Tibial artery (tissue), 4 donors: ENCODE measurements at places on chromosomes 3 and 15.

DNA sequence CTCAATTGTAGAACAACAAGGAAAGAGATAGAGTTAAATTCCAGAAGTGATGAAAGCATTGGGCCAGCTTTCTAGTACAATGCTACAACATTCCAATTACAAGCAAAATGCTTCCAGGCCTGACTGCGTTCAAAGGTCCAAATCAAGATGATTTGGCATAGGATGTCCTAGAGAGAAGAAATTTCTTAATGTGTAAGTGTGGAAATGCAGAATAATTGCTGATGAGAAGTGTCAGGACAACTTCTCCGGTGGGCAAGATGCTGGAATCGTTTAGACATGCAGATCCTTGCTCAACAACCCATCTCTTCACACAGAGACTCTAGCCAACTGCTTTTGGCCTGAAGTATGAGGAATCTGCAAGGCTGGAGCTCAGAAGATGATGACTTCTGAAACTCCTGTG is 71.1 kb upstream of the PDZRN3 start:
- no peak for DNase-seq

GRCh38 chr15:57302640-57303257 is 73.6 kb upstream of the CGNL1 start:
- DNase-seq, result no peak

- DNase-seq, result no peak
These were observed 114.5 kb downstream of the CD47 start for GRCh38 chr3:107976202-107976800.

GRCh38 chr3:52468336-52468735 is 12.9 kb downstream of the NISCH start:
- no peak for DNase-seq

DNA sequence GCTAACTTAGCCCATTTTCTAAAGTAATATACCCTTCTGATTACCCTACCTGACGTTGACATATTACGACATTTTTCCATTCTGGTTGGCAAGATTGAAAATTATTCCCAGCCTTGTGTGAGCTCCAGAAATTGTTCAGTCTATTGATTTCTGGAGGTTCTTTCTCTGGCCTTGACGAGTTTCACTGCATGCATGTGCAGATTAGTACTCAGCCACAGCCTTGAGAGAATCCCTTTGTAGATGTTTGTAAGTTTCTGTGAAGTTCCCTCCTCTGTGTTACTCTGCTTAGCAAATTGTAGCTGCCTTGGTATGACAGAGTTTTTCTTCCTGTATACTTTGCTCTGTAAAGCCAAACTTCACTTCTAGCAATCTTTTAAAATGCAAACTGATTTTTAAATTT is 27.5 kb downstream of the TRIM69 start:
- DNase-seq, result no peak

DNA sequence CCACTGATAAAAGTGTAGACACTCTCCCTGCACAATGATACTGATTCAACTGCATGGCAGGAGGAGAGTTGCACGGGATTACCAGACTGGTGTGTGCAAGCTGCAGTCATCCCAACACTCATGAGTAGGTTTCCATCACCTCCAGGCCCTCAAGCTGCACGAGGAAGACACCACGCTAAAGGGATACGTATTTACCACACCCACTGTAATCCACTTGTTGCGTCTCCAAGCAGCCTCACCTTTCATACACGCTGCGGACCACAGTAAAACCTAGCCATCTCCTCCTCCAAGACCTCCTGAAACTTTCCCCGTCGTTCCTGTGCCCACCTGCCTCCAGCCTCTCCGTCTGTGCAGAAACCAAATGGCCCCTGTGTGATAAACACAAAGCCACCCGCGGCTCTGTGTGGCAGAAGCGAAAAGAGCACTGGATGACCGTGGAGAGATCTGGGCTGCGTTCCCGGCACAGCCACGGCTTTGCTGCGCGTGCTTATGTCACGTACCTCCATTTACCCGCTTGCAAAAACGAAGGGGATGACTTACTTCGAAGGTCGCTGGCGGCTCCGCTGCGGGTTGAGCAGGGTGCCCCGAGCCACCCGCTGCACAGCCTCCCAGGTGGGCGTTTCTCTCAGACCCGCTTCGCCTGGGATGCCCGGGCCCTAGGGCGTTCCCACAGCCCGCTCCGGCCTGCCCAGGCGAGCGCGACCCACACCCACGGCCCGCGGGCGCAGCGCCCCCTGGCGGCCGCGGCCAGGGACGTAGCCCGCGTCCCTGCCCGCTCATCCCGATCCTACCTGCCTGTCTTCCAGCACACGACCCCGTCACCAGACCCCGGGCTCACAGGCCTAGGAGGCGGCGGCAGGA is 643 bp downstream of the ABCC5 start:
- peak; percentile 73 for DNase-seq

GRCh38 chr3:63931290-63931689 is 19.1 kb upstream of the SCAANT1 start:
- no peak for DNase-seq

DNA sequence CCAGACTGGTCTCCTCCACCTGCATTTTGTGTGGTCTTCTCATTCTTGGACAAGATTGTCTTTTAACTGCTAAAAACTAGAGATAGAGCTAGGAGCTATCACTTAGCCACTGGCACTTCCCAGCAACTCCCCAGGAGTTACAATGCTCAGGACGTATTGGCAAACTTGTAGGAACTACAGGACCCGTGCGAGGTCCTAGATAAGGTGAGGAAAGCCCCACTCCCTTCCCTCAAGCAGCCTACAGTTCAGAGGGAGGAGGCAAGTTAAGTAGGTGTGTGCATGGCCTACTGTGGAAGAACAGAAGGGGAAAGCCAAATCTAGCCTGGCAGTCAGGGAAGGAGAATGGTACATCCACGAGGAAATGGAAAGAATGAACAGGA is 504.7 kb upstream of the PROK2 start:
- DNase-seq, result no peak

- no peak for DNase-seq
These were observed 53.4 kb upstream of the SMAD6 start for GRCh38 chr15:66648588-66648987.

GRCh38 chr15:51447855-51448621 is 106.6 kb downstream of the GLDN start:
- DNase-seq, result no peak

- DNase-seq, result no peak
These were observed 110.7 kb upstream of the EPHA3 start for GRCh38 chr3:88996691-88997090.

DNA sequence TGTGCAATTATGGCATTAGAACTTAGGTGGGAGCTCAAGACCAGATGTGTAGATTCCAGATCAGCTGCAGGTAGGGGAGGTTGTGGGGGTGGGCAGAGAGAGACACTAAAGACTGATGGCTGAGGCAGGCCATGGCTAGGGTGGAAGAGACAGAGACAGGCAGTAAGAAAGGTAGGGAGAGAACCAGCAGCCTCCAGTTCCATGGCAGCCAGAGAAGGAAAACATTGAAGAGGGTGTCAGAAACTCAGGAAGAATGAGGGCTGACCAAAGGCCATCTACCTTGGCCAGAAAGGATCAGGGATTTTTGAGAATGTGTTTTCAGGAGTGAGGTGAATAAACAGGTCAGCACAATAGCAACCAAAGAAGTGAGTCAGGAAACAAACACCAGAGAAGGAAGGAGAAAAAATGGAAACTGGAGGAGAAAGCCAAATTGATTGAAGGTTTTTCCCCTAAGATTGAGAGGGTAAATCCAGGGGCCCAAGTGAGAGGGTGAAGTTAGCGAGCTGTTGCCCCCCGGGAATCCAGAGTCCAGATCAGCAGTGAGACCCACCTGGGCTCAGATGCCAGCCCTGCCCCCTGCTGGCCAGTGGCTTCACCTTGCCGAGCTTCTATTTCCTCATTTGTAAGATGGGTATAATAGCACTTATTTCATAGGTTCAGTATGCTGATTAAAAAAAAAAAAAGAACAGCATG is 41.0 kb downstream of the ABHD2 start:
- no peak for DNase-seq

DNA sequence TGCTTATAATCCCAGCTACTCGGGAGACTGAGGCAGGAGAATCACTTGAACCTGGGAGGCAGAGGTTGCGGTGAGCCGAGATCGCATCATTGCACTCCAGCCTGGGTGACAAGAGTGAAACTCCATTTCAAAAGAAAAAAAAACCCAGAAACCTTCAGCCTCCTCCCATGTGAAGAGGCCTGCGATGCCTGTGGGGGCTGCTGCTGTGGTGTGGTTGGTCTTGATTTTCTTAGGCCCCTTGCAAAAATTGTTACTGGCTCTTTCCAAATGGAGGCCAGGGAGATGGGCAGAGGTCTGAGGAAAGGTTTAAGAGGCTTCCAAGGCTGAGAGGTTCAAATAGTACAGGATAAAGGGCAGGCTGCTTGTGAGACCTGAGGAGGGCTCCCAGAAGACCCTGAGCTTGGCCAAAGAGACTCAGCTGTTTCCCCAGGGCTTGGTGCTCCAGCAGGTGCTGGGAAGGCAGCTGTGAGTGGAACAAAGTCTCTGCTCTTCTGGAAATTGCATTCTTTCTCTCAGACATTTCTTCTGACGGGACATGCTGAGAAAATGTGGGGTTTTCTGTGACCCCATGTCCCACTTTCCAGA is 18.4 kb downstream of the GCSAM start:
- no peak for DNase-seq

DNA sequence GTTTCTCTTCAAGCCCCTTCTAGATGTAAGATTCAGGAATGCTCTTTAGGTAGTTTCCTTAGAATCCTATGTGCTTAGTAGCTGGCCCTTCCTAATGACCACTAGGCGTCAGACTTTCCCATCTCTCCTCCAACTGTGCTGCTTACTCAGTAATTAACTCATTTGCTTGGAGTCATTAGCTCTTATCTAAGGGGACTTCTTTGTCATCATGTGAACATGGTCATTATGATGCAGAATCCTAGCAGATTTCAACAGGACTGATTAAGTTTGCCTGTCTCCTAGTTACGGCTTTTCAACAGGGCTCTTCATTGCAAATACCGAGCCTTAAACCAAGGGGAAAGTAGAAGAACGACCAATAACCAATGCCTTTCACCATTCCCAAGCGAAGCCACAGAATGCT is 46.4 kb downstream of the GJD2 start:
- DNase-seq, result no peak

DNA sequence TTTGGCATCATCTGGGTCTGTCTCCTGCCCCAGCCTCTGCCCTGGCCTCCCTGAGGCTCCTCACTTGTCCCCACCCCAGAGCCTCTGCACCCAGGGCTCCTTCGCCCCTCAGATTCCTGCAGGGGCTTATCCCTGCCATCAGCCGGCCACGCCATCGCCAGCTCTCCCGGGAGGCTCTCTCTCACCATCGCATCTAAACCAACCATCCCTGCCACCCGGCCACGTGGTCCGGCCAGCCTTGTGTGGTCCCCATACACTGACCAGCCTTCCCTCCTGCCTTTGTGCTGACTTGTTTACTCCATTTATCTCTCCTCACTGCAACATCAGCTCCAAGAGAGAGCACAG is 134.3 kb upstream of the IQSEC1 start:
- DNase-seq, result no peak

DNA sequence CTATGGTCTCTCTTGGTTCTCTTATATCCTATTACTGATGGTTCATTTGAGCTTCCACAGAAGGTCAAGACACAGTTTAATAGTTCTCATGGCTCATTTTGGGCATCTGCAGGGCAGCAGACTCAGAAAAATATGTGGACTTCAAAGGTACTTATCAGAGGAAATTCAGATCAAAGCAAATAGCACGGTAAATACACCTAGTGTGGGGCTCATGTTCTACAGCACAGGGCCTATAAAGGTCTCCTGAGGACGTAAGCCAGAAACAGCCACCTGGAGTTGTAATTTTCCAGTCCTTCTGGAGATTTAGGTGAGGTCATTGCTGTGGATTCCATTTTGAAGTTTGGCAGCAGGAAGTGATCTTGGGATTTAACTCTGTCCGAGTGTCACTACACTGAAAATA is 134.5 kb upstream of the SGO1 start:
- DNase-seq, result no peak

DNA sequence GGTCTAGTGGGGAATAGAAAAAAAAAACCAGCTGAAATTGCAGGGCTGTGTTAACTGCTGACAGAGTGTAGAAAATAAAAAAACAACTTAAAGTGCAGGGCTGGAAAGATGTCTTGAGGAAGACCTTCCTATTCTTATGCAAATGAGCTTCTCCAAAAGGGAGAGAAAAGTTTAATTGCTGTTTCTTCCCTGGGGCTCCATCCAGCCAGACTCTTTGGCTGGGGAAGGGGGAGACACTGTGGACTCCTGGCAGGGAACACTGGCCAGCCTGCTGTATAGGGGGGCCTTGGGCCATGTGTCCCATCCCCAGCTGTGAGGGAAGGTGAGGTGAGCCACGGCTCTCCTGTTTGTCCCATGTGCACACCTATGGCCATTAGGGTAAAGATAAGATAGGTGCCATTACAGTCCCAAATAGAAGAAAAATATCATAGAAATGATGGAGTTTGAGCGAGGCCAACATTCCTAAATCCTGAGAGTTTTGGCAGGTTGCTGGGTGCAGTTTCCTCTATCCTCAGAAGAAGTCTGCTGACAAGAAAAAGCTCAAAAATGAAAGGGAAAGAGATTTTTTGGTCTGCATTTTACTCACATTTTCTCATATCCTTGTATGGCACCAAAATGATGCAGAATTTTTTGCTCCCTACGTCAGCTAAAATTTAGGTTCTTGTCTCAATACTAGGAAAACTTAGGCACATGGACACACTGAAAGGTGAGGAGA is 901.7 kb downstream of the PLOD2 start:
- no peak for DNase-seq

DNA sequence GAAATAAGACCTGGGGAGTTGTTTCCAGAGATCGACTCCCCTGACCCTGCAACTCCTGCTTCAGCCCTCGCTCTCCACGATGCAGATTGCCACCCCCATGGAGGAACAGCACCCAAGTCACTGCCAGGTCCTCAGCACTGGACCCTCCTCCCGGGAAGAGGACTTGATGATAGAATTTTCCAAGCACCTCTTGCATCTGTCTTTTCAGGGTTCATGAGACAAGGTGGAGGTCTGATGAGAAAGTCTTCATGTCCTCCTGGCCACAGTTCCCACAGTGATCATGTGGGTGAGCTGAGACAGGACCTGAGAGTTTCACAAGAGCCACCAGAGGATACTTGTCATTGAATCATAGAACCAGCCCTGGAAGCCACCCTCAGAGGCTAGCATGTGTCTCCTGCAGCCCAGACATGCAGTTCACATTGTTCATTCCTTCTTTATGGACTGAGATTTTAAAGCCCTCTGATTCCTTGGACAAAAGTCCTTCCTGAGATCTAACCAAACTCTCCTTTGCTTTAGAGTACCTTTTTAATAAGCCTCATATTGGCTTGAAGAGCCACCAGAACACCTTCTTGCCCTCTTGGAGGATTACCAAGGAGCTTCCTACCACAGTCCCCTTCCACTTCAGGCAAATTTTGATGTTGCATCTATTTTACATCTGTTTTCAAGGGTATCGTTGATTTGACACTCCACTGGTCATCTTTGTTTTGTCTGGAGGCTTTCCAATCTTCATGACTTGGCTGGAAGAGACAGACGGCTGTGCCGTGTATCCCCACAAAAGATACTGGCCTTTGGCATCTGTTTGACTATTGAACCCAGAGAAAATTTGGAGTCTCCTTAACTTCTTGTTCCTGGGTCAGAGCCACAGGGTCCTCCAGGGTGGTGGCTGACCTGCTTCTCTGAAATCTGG is 224.8 kb upstream of the BHLHE40 start:
- no peak for DNase-seq

DNA sequence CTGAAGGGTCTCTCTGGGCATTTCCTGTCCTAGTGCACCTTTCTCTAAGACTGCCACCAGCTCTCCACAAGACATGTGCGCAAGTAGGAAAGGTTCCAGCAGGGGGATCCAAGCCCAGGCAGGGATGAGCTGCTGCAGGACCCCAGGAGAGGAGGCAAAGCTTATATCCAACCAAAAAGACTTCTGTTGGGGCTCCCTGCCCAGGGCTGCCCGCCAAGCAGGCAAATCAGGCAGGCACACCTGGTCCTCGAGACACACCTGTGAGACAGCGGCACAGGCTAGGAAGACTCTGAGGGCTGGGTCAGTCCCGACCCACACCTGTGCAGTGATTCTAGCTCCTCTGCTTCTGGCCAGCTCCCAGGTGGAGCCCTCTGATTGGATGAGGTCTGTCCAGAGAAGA is 80.6 kb downstream of the MYLK start:
- DNase-seq, result no peak
